Fibroblast of skin of scalp (primary cell): ENCODE measurements at places on chromosomes 12 and 14.

DNA sequence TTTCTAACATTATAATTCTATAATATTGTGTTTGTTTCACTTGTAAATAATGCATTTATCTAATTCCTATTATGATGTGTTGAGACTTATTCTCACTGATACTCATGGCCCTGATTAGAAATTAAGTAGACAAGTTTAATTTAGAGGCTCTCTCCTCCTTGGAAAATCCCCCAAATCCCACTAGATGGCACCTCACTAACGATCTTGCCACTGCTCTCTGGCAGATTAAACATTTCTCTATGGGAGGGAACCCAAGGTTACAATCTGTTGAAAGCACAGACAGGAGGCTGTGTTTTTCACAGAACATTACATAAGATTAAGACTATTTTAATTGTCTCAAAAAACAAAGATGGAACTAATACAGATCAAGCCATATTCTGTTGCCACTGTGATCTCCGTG lies 318.7 kb downstream of the LRFN5 start:
- DNase-seq = peak; percentile 49

GRCh38 chr12:2023365-2023764 lies 19.1 kb upstream of the DCP1B start:
- no peak for DNase-seq

DNA sequence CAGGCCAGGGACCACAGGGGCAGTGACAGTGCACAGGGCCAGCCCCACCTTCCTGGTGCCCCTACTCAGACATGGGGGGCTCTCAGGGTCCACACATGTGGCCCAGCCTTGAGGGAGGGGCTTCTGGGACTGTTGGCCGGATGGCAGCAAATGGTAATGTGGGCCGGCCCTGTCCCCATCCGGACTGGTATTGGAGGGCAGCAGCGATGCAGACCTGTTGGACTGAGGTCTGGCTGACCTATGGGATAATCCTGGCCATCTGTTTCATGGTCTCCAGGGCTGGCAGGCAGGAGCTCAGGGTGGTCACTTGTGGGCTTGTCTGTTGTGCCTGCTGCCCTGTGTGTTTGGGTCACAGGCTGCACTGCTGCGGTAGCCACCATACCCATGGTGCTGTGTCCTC lies 387.5 kb downstream of the TMEM121 start:
- no peak for DNase-seq

- peak; percentile 58 for DNase-seq
Measured at GRCh38 chr12:54300732-54301427, at the start of gene NFE2. Gene NFE2 (minus strand): TSS chr12:54301015. CDS start chr12:54295248, 5,767 bp downstream.

GRCh38 chr14:50530358-50530757 lies 2.0 kb downstream of the MAP4K5 start:
- peak; percentile 60 for DNase-seq

DNA sequence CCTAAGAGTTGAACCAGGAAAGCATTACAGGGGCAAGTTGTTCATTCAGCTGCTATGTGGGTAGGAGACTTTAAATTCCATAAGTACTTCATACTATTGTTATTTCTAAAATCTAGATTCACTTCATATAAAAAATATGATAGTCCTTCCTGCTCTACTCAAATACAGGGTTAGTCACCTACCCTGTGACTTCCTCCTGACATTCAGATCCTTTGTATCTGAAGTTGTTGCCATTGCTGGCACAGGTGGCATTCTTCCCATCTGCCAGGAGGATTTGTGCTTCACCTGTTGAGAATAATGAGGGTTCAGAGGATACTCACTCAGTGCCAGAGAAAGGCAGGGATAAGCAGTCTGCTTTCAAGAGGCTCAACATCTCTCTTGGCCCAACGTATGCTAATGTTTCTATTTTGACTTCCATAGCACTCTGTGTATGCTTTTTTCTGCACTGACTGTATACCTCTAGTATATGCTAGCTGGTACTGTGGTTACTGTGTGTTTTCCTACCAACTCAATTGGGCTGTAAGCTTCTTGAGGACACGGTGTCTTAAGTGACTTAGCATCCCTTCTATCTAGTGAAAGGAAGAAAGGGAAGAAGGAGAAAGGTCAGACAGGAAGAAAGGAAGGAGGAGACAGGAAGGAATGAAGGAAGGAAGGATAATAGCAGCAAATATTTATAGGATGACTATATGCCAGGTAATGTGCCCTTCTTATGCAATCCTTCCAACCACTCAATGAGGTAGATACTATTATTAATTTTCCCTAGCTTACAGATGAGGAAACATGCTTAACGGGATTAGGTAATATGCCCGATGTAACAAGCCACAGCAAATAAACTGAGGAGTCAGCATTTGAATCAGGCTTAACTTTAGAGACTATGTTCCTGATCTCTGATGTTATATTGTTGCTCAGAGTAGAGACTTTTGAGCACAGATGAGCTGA lies 38.5 kb upstream of the FGF6 start:
- DNase-seq = no peak
